ENCODE measurements at places on chromosomes 2 and 18.

- no peak for DNase-seq
These were observed 5.8 kb upstream of the SRBD1 start for GRCh38 chr2:45616658-45617411.

- no peak for DNase-seq
These were observed 38.7 kb downstream of the MTCL1 start for GRCh38 chr18:8744038-8744437.

DNA sequence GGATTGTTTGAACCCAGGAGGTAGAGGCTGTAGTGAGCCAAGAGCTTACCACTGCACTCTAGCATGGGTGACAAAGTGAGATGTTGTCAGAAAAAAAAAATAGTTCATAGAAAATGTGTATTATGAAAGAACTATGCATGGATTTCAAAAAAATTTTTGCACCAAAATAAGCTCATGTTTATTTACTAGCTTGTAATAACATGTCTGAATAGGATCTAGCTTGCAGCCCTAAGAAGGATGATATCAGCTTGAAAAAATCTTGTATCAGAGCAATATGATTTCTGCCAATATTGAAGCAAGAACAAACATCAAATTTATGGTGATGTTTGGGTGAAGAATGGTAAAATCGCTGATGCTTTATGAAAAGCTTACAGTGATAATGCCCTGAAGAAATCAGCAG, 97.0 kb upstream of the RFX8 start:
- no peak for DNase-seq

DNA sequence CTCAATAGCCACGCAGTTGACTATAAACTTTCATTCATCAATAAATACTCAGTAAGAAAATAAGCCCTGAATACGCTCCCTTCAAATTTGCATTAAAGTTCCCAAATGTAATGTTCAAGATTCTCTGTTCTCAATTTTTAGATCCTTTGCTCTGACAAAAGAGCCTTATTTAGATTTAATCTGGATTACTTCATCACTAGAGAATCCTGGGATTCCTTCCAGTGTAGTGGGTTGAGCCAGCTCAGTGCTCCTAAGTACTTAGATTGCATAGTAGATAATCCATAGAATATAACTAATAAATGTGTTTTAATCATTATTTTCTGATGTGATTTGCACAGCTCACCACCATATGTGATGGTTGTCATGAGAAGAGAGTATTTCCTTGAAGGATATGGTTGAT, 1286.2 kb downstream of the SUCLG1 start:
- no peak for DNase-seq

DNA sequence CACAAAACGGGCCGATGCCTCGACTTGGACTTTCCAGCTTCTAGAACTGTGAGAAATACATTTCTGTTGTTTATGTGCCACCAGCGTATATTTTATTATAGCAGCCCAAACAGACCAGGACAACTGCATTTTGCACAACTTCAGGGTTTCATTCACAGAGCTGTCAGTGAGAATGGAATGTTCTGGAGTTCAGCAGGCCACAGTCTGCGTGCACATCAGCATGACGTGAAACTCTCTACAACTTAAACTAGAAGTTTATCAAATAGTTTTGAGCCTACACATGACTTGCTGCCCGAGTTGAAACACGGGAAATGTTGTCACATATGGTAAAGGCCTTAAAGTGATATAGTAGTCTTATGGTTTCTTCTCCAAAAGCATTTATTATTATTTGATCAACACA, 3.9 kb upstream of the TRIB2 start:
- no peak for DNase-seq

GRCh38 chr18:48072428-48073204, 142.2 kb upstream of the SMAD2 start:
- no peak for DNase-seq

DNA sequence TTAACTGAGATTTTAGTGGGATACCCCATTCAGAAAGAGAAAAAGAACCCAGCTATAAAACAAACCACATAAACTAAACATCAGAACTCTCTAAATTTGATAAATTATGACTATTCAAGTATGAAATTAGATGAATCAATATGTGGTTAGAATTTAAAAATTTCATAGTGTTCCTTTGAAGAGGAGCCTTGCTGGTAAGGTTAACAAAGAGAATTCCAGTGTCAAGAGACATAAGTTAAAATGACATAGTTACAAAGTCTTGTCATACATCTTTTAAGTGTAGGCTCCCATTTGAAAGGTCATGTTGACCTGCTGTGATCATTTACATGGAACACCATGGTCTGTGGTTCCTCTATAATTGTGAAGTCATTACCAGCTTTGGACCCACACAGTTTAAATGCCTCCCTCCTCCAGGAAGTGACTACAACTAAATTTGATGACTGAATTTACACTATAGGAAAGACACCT, 231.6 kb upstream of the ETAA1 start:
- no peak for DNase-seq

- no peak for DNase-seq
These were observed 9.9 kb downstream of the C1D start for GRCh38 chr2:68052717-68053422.

GRCh38 chr18:26809346-26809745, 56.2 kb downstream of the AQP4 start:
- DNase-seq, result no peak

- peak; percentile 11 for DNase-seq
These were observed 146.0 kb downstream of the VAPA start for GRCh38 chr18:10059610-10060468.

DNA sequence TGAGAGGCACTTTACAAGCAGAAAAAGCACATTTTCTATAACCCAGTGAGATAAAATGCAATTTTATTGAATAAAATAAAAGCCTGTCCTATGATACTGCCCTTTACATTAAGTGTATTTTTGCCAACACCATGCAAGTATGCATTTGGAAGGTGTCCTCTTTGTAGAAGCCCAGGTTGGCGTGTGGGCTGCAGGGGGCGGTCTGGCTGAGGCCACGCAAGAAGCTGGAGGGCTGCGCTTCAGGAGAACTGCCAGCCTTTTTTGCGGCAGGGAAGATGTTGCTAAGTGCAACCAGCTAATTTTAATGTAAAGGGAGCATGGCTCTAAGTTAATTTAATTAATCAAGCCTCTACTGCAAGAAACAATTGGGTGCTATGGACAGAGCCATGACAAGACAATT, 562.8 kb upstream of the SALL3 start:
- DNase-seq, result no peak

DNA sequence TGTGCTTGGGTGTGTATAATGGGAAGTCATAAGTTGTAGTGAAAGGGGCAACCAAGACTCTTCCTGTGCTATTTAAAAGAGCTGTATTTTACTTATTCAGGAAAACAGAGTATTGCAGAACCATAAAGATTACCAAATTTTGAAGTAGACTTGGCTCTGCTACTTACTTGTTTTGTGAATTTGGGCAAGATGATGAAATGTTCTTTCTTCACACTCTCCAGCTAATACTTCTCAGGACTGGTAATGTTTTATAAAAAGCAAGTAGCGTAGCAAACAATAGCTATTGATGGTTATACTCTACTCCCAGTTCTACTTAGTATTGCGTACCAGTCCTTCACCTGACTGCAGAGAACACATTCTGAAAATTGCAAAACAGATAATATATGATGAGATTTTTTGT, 374.1 kb downstream of the ARHGAP15 start:
- no peak for DNase-seq

DNA sequence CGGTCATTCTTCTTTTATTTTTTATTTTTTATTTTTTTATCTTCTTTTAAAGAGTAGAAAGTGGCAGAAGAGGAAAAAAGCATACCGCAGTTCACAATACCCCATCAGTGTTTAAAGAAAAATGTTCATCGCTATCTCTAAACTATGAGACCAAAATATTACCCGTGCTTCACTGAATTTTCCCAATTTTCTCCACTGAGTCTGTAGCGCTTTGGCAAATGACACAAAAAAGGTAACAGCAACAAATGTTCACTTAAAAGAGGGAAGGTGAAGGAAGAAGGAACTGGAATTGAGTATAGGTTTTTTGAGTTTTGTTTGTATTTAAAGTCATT, 15.1 kb upstream of the RIOK3 start:
- no peak for DNase-seq

- DNase-seq, result no peak
These were observed 196.1 kb upstream of the ID2 start for GRCh38 chr2:8485736-8486135.

GRCh38 chr2:176574484-176575236, 305.4 kb downstream of the MTX2 start:
- DNase-seq, result no peak

DNA sequence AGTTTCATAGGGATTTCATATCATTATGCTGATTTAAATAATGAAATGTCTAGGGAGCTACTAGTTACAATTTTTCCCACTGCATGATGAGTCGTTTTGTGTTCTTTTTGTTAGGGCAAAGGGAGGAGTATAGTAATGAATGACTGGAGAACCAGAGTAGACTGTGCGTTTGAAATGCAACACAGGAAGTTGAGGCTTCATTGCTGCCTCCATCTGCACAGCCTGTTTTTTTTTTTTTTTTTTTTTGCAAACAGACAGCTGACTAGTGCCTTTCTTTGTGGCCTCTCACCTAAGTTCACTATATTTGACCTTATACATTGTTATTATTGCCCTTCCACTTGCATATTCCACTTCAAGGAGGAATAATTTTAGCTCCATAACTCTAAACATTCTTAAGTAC, 286.7 kb upstream of the LRRTM1 start:
- no peak for DNase-seq

- DNase-seq, result no peak
These were observed 28.0 kb upstream of the PIEZO2 start for GRCh38 chr18:11177382-11177781.
